ENCODE measurements at places on chromosomes 5 and 9. TPM values are rescaled to one million over a fixed set of nuclear protein-coding genes. Genes with fewer than 3 reads are reported as not detected.

The MAN2A1 gene
- total RNA-seq = 53.0 TPM

The C1QTNF2 gene
- total RNA-seq = 12.3 TPM

The SH3TC2 gene
- total RNA-seq = 4.4 TPM

The ZNG1E gene
- total RNA-seq = 49.1 TPM

The SMIM33 gene
- not detected for total RNA-seq

The AGXT2 gene
- total RNA-seq = not detected

DNA sequence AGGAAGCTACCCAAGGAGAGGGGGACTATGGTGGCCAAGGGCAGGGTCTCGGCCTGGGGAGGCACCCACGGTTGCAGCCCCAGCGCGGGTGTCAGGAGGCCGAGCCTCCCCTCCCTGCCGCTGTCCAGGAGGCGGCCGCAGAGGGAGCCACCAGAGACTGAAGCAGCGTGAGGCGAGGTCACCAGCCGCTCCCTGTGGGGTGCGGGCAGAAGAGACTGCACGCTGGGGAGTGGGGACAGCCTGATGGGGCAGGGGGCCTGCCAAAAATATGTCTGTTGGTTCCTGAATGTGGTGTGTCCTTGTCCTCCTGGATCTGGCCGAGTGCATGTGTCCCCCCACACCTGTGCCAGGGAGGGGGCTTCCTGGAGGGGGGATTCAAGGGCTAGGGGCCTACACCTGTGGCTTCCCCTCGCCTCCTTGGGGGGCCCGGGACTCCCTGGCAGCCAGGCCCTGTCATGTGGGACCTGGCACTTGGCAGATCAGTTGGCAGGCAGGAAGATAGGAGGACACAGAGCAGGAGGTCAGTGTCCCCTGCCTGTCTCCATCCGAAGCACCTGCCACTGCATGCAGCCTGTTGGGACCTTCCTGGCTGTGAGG lies 131.2 kb downstream of the DAB2IP start:
- DNase-seq = no peak

DNA sequence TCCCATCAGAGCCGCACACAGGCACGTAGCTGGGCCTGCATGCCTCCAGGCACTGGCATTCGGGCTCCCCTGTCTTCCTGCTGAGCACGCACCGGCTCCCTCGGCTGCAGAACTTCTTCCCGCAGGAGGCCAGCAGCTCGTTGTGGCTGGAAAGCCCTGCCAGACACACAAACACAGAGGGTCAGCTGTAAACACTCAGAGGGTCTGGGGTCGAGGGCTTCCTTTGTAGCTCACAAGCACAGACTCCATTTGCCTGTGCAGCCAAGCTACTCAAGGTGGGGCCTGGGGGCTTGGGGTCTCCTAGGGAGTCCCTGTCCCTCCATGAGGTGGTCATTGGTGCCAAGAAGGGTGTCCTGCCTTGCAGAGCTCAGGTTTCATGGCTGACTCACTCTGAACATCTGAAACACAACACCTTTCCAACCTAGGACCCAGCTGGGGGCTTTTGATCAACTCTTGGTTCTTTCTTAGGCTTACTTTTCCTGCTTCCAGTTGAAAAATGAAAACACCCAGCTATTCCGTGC lies 211.4 kb downstream of the FSTL4 start:
- DNase-seq = no peak

DNA sequence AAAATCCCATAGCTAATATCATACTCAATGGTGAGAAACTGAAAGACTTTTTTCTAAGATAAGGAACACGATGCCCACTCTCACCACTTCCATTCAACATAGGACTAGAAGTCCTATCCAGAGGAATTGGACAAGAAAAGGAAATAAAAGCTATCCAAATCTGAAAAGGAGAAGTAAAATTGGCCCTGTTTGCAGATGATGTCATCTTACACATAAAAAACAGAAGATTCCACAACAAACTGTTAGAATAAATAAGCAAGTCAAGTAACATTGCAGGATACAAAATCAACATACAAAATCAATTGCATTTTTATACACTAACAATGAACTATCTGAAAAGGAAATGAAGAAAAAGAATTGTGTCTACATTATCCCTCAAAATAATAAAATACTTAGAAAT lies 308.0 kb downstream of the MCTP1 start:
- no peak for DNase-seq

DNA sequence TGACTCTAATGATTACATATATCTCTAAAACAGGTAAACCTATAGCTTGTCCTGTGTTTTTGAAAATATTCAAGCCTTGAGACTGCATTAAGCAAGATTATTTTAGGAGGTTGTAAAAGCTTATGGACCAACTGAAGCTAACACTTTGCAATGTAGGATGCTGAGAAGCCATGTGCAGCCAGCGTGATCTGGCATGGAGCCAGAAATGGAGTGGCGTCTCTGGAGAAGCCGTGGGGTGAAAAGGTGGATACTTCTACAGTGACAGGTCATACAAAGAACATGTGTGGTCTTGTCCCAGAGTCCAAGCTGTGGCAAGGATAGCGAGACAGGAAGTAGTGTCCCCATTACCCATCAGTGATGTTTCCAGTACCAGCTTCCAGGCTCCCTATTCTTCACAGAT lies 100.8 kb upstream of the CD180 start:
- no peak for DNase-seq

- DNase-seq = no peak
Measured at GRCh38 chr9:93905473-93906133, 49.6 kb downstream of the BARX1 start.

DNA sequence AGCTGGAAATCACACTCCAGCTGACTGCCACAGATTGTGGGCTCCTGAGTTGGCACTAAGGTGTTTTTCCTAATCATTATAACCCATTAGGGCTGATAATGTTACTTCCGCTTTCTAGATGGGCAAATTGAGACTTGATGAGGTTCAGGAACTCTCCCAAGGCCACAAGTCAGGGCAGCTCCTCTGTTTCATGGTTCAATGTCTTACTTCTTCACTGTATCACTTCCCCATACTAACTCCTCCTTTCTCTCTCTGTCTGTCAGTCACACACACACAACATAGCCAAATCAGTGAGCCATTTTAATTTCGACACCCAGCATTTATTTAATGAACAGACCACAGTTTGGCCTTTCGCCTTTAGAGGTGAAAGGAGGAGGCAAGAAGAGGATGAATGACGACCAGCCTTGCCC lies 17.8 kb upstream of the TRAF1 start:
- no peak for DNase-seq

DNA sequence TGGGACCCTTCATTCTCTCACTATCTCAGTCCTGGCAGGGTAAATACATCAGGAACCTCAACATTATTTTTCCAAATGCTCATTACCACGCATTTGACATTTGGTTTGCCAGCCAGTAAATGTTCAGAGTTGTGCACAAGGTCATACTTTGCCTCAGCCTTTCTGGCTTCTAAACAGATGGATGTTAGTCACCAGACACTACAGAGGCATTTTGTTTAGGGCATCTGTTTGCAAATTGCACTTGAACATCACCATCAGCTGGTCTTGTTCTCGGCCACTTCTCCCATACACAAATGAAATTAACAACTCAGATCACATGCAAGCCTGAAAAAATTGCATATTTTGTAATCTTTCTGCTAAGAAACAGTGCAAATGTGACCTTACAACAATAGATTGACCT lies 75.0 kb upstream of the SLC1A1 start:
- DNase-seq = no peak

DNA sequence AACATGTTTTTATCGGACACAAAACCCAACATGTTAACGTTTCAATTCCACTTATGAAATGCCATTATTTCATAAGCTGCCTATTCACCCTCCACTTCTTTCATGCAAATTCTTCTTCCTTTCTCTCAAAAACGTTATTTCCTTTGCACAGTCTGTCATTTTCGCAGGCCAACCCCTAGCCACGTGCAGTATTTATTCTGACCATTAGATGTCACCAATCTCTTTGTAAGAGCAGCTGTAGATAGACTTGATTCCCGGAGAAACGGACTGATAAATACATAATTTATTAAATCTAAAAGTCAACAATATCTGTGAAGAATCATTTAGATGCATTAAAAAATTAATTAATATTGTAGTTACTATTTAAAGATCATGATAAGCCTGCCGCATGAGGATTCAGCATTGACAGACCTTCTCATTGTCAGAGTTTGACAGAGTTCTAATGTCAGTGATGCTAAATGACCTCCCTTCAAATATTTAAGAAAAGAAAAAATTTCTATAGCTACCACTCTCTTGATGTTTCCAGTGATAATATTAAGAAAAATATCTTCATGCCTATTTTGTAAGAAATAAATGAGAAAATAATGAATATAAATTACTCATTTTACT lies 933.6 kb downstream of the CDH12 start:
- DNase-seq = no peak
